ENCODE measurements at places on chromosomes 2 and 18. TPM values are rescaled to one million over a fixed set of nuclear protein-coding genes. Genes with fewer than 3 reads are reported as not detected.

CFAP65 gene
- total RNA-seq, result not detected

GATA6 gene
- total RNA-seq, result 28.6 TPM

NDC80 gene
- total RNA-seq, result 2.7 TPM

GAL3ST2 gene
- total RNA-seq, result 0.18 TPM

ACAA2 gene
- 74.5 TPM for total RNA-seq

CRYBA2 gene
- total RNA-seq, result not detected

MYCN gene
- total RNA-seq, result not detected

UBE2E3 gene
- total RNA-seq, result 31.9 TPM

TET3 gene
- 2.1 TPM for total RNA-seq

CD28 gene
- total RNA-seq, result under 0.01 TPM

MYO1B gene
- 83.3 TPM for total RNA-seq

RNU2-63P gene
- total RNA-seq, result 325 TPM

C2orf78 gene
- total RNA-seq, result not detected

COL3A1 gene
- total RNA-seq, result 5,666 TPM

CARF gene
- total RNA-seq, result 5.3 TPM

KIF5C gene
- total RNA-seq, result 0.09 TPM

CYS1 gene
- 2.0 TPM for total RNA-seq

ATAD2B gene
- 8.6 TPM for total RNA-seq

AQP12B gene
- not detected for total RNA-seq

ZNF804A gene
- 2.0 TPM for total RNA-seq

TXNDC2 gene
- total RNA-seq, result under 0.01 TPM

NT5DC4 gene
- not detected for total RNA-seq

ASB18 gene
- not detected for total RNA-seq

VWA3B gene
- total RNA-seq, result 0.09 TPM

EPHA4 gene
- 26.7 TPM for total RNA-seq

CAPN10 gene
- 20.1 TPM for total RNA-seq

SIX3 gene
- total RNA-seq, result not detected

SCN3A gene
- total RNA-seq, result 1.00 TPM

MEIS1 gene
- 304 TPM for total RNA-seq

PROM2 gene
- 0.28 TPM for total RNA-seq

ANKRD62 gene
- total RNA-seq, result not detected

CRACDL gene
- total RNA-seq, result not detected

MARCHF4 gene
- total RNA-seq, result 0.28 TPM

ANKRD30B gene
- total RNA-seq, result under 0.01 TPM

SLC9A4 gene
- under 0.01 TPM for total RNA-seq

DOK6 gene
- total RNA-seq, result 7.3 TPM

TLX2 gene
- not detected for total RNA-seq

DSC2 gene
- total RNA-seq, result not detected

VWC2L gene
- not detected for total RNA-seq

APOB gene
- total RNA-seq, result under 0.01 TPM

ITPRIPL1 gene
- total RNA-seq, result 0.43 TPM

CDH2 gene
- 33.7 TPM for total RNA-seq

ARL5A gene
- 68.0 TPM for total RNA-seq

CKAP2L gene
- 0.74 TPM for total RNA-seq

LIMS3 gene
- 5.2 TPM for total RNA-seq

ESPNL gene
- 2.4 TPM for total RNA-seq

ADNP2 gene
- total RNA-seq, result 10.5 TPM

RNMT gene
- 16.6 TPM for total RNA-seq

DLX1 gene
- total RNA-seq, result not detected

STON1 gene
- 27.3 TPM for total RNA-seq

FBXO48 gene
- total RNA-seq, result 0.28 TPM

CPLX4 gene
- not detected for total RNA-seq

PREB gene
- total RNA-seq, result 56.2 TPM
